Activated T-helper 1 cell treated with Interleukin-2 at 50 U/mL for 16 hours (primary cell): ENCODE measurements at places on chromosomes 5 and 9.

GRCh38 chr5:45800331-45800730 lies 104.2 kb upstream of the HCN1 start:
- no peak for DNase-seq

- no peak for DNase-seq
Measured at GRCh38 chr9:121889990-121890563, 203.0 kb downstream of the TTLL11 start.

- DNase-seq: no peak
Measured at GRCh38 chr5:97568382-97568781, 385.3 kb upstream of the RIOK2 start.

DNA sequence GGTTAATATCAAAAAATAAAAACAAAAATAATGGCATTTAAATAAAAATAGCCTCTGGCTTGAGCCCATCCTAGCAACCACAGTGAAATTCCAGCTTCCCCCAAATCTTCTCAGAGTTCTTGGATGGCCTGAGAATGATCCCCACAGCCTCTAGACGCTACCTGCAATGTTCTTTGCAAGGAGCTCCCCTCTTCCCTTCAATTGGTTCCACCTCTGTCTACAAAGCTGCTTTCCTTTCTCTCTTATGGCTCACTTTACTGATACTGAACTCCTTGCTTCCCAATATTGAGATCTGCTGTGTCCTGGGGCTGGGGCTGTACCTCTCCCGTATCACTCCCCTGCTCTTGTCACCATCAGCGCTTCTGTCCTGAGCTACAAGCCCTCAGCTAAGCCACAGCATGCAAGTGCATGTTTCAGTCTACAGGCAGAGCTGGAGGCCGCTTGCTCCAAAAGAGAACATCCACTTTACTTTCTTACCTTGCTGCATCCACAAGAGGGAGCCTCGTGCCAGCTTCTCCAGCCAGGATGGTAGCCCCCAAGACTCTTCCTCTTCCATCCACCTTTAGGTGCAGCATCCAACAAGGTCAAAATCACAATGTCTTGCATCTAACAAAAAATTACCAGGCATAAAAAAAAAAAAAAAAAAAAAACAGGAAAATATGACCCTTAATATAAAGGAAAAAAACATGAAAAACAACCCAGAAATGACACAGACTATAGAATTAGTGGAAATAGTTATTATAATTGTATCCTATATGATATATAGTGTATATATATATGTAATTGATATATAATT lies 57.4 kb upstream of the PRSS3 start:
- DNase-seq: no peak

DNA sequence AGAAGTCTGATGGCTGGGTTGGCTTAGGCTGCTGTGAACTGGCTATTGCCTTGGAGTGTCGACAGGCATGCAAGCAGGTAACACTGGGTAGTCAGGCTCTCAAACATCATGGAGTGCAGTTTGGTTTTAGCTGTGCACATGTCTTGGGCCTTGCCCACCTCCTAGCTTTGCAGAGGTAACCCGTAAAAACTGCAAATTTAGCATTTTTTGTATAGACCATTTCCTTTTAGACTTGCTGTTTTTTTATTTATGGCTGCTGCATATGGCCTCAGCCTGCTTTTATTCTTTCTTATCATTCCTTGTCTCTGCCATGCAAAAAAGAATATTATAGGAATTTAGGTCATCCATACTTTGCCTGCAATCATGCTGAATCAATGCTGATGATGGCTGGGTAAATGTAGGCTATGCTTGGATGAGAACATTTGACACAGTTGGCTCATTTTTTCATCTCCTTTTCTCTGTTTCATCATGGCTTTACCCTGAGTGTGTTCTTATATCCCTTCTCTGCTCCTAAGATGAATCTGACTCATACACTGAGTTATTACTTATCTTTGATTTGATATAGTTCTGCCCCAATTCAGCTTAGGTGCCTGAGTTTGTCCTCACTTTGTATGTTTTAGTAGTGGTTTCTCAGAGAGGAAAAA lies 27.2 kb downstream of the RECK start:
- no peak for DNase-seq

- no peak for DNase-seq
Measured at GRCh38 chr5:43294226-43294625, 19.0 kb downstream of the HMGCS1 start.

- DNase-seq: no peak
Measured at GRCh38 chr9:126611193-126611591, 2.5 kb upstream of the LMX1B start.

DNA sequence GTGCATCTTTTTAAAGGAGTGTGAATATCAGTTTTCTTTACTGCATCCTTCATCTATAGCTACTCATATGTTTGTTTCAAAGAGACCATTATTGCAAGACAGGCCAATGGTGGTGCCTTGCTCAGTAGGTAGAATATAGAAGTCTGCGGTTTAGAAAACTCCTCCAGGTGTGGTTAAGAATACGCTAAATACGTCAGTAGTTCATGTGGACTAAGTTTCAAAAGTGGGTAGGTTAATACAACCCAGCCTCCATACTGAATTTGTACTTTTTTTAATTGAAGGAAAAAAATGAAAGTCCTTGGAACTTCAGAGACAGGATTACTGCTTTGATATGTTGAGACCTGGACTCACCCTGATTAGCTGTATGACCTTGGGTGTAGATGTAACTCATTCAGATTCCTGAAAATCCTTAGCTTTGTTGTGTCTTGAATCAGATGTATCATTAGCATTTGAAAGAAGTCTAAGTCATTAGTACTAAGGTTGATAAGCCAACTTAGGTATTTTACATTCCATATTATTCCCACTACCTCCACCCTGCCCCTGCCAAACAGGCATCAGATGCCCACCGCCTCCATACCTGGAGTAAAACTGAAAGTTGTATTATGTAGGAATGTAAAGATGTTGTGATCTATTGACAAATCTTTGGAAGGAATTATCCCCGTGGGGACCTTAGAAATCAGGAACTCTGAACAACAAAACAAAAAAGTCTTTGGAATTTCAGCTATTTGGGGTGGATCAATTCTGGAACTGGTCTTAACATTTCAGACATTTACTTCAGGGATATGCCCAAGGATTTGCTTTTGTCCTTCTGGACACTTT lies 6.1 kb downstream of the BASP1 start:
- DNase-seq: no peak

DNA sequence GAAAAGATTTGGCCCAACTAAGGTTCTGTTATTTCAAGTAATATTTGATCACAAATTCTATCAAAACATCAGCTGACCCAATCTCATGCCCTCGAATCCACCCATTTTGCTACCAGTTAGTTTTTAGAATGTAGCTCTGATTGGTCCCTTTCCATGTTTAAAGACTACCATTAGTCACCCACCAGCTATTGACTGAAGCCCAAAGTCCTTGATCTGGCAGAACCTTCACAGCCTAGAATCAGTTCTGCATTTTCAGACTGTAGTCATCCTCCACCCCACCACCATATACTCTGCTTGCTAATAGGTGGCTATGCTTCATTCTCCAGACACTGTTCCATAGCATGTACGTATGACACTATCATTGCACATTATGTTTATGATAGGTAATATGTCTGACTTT lies 182.2 kb upstream of the TARS1 start:
- DNase-seq: no peak

GRCh38 chr9:121192959-121193640 lies 8.6 kb downstream of the RAB14 start:
- no peak for DNase-seq

DNA sequence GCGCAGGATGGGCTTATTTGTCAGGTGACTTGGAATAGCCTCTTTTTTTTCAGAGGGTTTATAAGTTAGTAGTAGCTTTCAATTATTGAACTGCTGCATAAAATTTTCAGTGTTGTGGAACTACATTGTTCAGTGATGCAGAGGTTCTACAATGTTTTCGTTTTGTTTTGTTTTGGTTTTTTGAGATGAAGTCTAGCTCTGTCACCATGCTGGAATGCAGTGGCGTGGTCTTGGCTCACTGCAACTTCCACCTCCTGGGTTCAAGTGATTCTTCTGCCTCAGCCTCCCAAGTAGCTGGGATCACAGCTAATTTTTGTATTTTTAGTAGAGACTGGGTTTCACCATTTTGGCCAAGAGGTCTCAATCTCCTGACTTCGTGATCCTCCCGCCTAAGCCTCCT lies 22.0 kb downstream of the NUP188 start:
- no peak for DNase-seq

DNA sequence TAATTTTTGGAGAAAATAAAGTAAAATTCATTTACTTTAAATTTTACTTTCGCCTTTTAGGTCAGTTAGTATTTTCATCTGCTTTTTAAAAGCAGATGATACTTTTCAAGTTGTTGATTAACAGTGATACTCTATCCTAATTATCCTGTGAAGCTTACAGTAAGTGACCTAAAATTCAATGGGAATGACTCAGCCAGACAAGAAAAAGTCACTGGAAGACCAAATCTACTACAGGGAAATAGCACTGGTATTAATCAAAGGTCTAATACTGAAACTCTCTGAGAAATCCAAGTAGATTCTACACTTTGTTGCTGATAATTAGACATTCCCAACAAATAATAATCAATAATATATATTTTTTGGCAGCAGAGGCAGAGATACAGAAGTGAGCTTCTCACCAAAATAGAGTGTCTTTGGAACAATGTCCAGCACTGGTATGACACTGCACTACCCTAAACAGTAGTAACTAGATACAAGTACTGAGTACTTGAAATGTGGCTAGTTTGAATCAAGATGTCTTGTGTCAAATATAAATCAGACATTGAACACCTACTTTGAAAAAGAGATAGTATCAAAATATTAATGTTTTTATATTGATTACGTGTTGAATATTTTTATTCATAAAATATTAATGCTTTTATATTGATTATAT lies 22.8 kb upstream of the ELL2 start:
- no peak for DNase-seq

DNA sequence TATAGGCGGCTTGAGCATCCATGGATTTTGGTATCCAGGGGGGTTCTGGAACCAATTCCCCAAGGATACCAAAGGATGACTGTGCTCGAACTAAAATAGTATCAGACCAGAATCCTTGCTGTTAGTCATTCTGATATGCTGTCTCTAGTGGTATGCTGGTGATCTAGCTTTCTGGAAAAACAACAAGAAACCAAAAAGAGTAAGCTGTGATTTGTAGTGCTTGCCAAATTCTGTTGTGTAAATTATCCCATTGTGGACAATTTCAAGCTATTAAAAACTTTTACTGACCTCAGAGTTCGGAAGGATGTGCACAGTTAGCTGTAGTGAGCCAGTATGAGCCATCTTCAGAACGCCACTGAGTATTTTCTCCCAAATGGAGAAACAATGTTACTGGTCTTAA lies 99.0 kb upstream of the FBN2 start:
- no peak for DNase-seq

DNA sequence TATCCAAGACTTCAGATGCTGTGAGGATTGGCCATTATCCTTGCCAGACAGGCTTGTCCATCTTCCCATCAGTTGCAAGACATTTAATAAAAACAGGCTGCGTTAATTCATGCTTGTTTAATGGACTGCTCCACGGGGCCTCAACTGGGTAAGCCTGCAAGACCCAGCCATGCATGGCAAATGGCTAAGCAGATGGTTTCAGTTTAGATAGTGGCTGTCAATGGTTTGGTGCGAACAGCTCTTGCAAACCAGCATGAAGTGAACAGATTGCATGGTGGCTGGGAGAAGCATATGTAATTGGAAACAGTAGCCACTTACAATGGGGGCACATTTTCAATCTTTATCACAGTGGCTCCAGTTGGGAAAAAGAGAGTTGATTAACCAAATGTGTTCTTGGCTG lies 628.2 kb upstream of the KLF4 start:
- no peak for DNase-seq

DNA sequence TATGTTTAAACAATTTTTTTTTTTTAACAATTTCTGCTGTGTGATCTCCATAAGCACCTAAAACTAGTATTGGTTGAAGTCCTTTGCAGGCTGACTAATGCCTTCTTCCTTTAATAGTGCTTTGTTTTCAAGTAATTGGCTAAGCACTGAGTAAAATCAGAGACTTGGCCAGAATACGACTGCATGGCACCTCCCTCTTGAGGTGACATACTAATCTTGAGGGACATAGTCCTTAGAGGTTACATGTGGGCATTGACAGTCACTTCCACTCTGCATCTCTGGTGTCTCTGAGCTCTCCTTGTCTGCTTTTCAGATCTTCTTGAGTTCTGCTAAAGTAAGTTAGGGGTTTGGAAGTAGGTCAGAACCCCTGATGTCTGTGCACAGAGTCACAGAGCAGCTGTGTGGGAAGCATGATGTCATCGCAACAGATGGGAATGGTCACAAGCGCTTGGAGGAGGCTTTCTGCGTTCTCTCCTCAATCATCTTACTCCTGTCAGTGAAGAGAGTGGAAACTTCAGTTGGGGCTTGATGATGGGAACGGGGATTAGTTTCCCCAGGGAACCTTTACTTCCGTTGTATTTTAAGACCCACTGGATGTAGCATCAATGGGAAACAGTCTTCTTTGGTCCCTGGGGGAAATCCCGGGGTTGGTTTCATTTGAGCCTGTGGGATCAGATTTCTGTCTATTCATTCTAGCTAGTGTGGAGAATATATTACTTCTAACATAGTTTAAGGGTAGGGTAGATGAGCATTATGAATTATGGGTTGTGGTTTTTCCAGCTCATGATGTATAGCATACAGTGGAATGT lies 136.9 kb downstream of the ARHGAP26 start:
- no peak for DNase-seq

- DNase-seq: no peak
Measured at GRCh38 chr5:107538805-107539445, 131.8 kb downstream of the EFNA5 start.

- DNase-seq: no peak
Measured at GRCh38 chr9:112170968-112171367, 4.1 kb downstream of the SUSD1 start.

- DNase-seq: no peak
Measured at GRCh38 chr5:430214-430925, 12.6 kb upstream of the EXOC3 start.

- DNase-seq: no peak
Measured at GRCh38 chr5:137070521-137070920, 428.6 kb downstream of the SPOCK1 start.

DNA sequence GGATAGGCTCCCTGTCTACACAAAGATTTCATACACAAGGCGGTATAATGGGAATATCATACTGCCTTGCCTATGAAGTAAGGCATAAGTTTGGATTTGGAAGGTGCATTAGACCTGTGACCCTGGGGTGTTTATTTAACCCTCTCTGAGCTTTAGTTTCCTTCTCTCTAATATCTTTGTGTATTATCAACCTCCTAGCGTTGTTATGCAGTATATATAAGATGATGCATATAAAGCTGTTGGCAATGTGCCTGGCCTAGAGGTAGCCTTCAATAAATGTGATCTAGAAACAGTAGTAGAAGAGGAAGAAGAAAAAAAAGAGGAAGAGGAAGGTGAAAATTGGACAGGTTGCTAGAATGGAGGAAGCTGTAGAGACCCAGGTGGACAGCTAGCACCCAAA lies 311.6 kb upstream of the CLINT1 start:
- no peak for DNase-seq

- DNase-seq: no peak
Measured at GRCh38 chr9:114116126-114116747, 17.1 kb upstream of the KIF12 start.

DNA sequence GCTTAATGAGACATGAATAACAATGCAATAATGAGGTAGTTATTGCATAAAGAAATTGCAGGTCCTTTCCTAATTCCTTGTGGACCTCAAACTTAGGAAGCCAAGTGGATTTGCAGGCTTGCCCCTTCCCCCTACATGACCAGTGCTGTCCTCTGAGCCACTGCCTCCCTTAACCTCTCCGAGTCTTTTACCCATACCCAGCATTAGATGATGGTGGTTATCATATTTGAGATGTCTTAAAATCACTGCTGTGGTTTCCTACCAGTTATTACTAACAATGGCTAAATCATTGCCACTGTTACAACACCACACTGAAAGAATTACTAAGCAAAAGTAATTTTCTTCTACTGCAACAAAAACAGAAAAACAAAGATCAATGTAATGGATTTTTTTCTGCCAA lies 170.8 kb downstream of the EDIL3 start:
- DNase-seq: no peak
